ENCODE measurements at places on chromosomes 1 and 21.
A peak's percentile ranks its signal among the peaks of the same experiment; 100 is the strongest.

- no peak for DNase-seq
- no peaks in the 10 kb centered on the region for H3K27me3 ChIP-seq
- no peaks in the 10 kb centered on the region for H3K4me1 ChIP-seq
- no peaks in the 10 kb centered on the region for H3K36me3 ChIP-seq
Observed at GRCh38 chr21:27421654-27422053, 454.8 kb upstream of the ADAMTS5 start.

- H3K4me3 ChIP-seq = no peak overlapping the region
- no peak overlapping the region for H3K27ac ChIP-seq
- no peaks in the 10 kb centered on the region for H3K4me1 ChIP-seq
- no peaks in the 10 kb centered on the region for H3K27me3 ChIP-seq
- no peak for DNase-seq
Observed at GRCh38 chr1:224235813-224236493, 52.9 kb downstream of the DEGS1 start.

DNA sequence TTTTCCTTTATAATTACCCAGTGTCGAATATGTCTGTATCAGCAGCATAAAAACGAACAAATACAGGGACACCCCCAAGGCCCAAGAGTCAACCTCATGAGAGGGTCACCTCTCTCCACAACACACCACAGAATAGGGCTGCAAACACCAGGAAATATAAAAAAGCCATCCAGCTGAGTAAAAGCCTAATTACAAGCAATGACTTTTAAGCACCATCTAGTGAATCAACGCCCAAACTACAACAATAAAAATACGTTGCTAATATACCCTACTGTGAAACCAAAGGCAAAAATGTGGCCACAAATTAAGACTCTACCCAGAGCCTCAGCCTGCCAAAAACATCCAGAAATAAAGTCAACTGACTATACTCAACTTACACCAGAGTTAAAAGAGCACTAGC lies 817.9 kb upstream of the NEGR1 start:
- H3K4me3 ChIP-seq = no peak overlapping the region
- H3K36me3 ChIP-seq = no peaks in the 10 kb centered on the region
- no peak overlapping the region for H3K27ac ChIP-seq
- no peak for DNase-seq
- no peaks in the 10 kb centered on the region for H3K27me3 ChIP-seq

DNA sequence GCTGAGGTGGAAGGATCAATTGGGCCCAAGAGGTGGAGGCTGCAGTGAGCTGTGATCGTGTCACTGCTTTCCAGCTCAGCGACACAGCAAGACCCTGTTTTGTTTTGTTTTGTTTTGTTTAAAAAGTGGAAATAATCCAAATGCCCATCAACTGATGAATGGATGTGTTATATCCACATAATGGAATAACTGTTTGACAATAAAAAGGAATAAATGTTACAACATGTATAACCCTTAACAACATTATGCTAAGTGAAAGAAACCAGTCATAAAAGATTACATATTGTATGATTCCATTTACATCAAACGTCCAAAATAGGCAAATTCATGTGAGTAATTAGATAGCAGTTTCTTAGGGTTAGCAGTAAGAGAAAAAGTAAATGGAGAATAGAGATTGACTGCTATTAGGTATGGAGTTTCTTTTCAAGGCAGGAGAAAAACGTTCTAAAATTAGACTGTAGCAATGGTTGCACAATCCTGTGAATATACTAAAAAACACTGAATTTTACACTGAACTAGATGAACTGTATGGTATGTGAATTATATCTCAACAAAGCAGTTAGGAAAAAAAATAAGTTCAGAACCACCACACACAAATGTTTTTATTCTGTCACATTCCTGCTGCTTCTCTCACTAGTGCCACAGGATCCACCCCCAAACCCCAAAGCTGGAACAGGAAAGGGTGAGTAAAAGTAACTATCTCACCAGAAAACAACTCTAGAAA lies 15.7 kb downstream of the FOXJ3 start:
- no peaks in the 10 kb centered on the region for H3K27me3 ChIP-seq
- peaks cover 48% of the 10 kb centered on the region for H3K4me1 ChIP-seq
- DNase-seq = no peak
- H3K27ac ChIP-seq = peak overlapping the region; percentile 62

DNA sequence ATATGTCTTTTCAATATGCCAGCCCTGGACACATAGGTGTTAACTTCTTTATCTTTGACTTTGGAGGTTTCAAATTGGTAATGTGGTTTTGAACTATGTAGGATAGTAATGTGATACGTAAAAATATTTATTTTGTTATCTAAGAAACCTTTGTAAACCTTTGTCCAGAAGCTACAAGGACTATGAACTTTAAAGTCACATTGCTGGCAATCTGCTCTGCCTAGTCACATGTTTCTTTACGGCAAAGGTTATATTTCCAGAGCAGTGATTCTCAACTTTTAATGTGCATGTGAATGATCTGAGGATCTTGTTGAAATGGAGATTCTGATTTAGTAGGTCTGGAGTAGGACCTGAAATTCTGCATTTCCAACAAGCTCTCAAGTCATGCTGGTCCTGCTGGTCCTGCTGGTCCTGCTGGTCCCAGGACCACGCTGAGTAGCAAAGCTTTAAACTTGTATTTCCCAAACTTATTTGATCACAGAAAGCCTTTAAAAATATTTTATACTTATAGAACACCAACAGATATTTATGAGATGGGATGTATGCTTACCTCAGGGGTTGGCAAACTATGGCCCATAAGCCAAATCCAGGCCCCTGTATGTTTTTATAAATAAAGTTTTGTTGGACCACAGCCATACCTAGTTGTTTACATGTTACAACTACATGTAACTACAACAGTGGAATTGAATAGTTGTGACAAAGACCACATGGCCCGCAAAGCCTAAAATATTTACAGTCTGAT lies 57.9 kb upstream of the QSOX1 start:
- no peak for DNase-seq
- H3K27ac ChIP-seq = no peak overlapping the region
- H3K4me1 ChIP-seq = no peaks in the 10 kb centered on the region
- no peaks in the 10 kb centered on the region for H3K27me3 ChIP-seq
- peaks cover 77% of the 10 kb centered on the region for H3K36me3 ChIP-seq
- no peak overlapping the region for H3K4me3 ChIP-seq

DNA sequence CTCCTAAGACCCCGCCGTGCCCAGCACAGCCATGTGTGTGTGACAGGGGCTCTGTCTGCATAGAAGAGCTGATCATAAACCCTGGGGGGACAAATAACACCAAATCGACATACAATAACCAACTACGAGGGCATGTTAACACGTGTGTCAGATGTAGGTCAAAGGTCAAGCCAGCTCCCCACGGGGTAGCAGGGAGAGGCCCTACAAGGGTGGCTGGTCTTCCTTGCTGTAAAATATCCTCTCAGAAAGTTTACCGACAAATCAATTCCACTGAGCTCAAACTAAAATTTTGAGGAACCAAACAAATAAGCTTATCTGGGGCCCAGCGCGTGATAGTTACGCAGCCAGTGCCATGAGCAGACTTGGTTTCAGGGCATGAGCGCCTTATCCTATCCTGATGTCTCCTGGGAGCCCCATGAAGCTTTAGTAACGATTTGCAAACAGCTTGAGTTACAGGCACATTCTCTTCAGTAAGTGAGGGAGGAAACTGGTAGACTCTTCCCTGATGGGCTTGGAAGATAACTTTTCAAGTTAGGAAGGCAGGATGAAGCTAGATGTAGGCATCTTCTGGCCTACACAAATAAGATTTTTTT lies 2.7 kb upstream of the TMPRSS3 start:
- no peak for DNase-seq
- H3K27me3 ChIP-seq = no peaks in the 10 kb centered on the region
- peak overlapping the region; percentile 18 for H3K27ac ChIP-seq
- no peaks in the 10 kb centered on the region for H3K36me3 ChIP-seq
- H3K4me3 ChIP-seq = no peak overlapping the region
- peaks cover 26% of the 10 kb centered on the region for H3K4me1 ChIP-seq

DNA sequence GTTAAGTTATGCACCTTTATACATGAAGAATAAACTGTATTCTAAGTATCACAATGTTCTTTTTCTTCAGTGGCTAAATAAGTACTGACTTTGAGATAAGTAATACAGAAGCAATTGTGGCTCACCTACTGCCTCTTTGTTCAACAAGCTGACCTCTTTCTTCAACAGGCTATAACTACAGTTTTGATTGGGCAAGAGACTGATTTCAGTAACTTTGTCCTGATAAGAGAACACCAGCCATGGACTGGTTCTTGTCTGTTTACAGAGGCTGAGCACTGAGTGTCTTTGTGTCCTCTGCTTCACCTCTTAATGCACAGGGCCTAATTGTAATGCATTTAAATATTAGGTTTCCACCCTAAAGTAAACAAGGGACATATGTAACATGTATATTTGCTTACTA lies 34.6 kb upstream of the PDE4B start:
- DNase-seq = no peak
- H3K4me3 ChIP-seq = no peak overlapping the region
- no peaks in the 10 kb centered on the region for H3K36me3 ChIP-seq
- H3K27me3 ChIP-seq = no peaks in the 10 kb centered on the region
- H3K4me1 ChIP-seq = no peaks in the 10 kb centered on the region

GRCh38 chr21:46517361-46517760 lies 58.7 kb downstream of the DIP2A start:
- H3K4me3 ChIP-seq = no peak overlapping the region
- DNase-seq = no peak
- H3K36me3 ChIP-seq = peaks cover 13% of the 10 kb centered on the region
- no peak overlapping the region for H3K27ac ChIP-seq
- H3K27me3 ChIP-seq = no peaks in the 10 kb centered on the region

DNA sequence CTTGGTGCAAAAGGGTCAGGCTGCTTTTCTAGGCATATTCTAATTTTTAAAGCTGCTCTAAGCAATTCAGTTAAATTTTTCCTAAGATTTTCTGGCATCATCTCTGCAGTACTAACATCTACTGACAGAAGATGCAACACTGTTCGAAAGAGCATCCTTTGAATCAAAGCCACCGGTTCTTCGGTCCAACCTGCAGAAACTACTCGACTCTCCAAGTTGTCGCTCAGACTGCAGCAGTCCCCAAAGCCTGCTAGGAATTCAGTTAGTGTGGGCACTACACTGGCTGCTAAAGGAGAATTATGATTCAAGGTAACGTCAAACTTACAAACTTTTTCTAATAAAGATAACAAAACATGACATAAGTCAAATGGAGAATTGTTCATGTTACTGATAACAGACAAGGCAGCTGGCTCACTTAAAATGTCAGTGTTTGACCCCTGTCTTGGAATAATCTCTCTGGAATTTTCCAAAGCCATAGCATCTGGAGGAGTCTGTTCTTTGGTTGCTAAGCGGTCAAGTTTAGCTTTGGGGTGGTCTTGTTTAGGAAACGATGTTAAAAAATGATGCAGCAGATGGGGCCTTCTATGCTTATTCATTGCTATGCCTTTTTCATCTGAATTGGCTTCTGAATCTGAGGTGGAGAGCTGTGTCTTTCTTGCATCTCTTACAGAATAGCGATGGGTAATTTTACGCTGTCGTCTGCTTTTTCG lies 56.9 kb downstream of the LYST start:
- no peak overlapping the region for H3K27ac ChIP-seq
- H3K4me1 ChIP-seq = no peaks in the 10 kb centered on the region
- DNase-seq = no peak
- H3K4me3 ChIP-seq = no peak overlapping the region

DNA sequence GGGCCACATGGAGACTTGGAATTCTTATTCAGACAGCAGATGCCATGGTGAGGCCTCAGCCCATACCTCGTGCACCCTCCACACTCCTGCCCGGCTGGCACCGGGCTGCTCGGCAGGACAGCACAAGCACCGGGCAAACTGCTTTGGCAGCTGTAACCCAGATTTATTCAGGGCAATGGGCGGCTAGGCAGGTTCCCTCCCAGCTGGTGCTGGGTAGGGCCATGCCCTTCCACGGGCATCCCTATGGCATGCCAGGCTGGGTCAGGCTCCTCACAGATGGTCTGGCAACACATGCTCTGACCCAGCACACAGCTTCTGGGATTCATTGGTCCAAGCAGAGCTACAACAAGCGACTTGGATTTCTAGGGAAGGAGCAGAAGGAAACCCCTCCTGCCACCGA lies 53.4 kb downstream of the ATP1A1 start:
- H3K36me3 ChIP-seq = no peaks in the 10 kb centered on the region
- no peak overlapping the region for H3K4me3 ChIP-seq
- no peaks in the 10 kb centered on the region for H3K27me3 ChIP-seq
- no peak overlapping the region for H3K27ac ChIP-seq
- no peak for DNase-seq

DNA sequence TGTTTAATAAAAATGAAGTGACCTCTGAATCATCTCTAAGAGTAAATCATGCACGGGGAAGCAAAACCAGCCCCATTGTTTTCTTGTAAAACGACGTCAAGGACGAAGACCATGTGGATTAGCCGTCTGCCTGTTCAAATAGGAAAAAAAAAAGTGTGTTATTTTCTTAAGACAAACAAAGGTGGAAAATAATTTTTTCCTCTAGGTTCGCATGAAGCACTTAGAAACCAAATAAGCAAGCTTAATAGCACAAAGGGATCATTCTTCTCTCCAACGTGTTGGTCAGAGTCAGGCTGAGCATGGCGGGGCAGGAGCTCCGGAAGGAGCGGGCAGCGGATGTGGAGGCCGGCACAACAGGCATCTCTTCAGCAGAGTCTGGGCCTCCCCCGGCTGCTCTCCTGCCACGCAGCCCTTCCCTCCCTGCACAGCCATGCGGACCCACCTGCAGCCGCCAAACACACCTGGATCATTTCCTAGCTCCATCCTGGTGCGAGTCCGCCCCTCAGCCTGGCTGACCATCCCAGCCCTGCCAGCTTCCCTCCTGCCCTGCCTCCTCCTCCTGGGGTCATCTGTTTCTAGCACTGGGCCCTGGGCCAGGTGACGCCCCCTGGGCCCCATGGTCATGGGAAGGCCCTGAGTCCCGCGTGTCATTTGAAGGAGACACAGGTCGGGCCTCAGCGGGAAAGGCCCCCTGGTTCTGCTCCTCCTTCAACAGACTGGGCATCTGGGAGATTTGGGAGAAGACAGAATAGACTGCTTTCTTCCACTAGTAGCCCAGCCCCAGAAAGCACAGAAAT lies 40.2 kb downstream of the MX1 start:
- H3K4me3 ChIP-seq = no peak overlapping the region
- H3K36me3 ChIP-seq = no peaks in the 10 kb centered on the region
- no peak overlapping the region for H3K27ac ChIP-seq

DNA sequence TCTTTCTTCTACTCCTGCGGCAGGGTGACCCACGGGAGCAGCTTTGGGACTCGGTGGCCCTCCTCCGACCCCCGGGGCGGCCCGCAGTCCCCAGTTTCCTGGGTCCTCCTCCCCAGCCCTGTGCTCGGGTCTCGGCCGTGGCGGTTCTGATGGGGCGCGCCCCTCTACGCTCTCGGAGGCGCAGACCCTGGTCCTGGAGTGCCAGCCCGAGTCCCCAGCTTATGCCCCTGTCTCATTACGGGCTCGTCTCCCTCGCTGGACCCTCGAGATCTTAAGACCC lies 430 bp downstream of the BTG2 start:
- DNase-seq = no peak
- H3K4me1 ChIP-seq = peaks cover 39% of the 10 kb centered on the region
- H3K27ac ChIP-seq = peak overlapping the region; percentile 99
- no peaks in the 10 kb centered on the region for H3K27me3 ChIP-seq
- peak overlapping the region; percentile 71 for H3K4me3 ChIP-seq
- H3K36me3 ChIP-seq = peaks cover 45% of the 10 kb centered on the region

GRCh38 chr1:1047963-1048362 lies 26.1 kb downstream of the RNF223 start:
- no peaks in the 10 kb centered on the region for H3K36me3 ChIP-seq
- H3K4me1 ChIP-seq = no peaks in the 10 kb centered on the region
- H3K27ac ChIP-seq = no peak overlapping the region
- H3K27me3 ChIP-seq = no peaks in the 10 kb centered on the region
- no peak for DNase-seq
- H3K4me3 ChIP-seq = no peak overlapping the region

- H3K27me3 ChIP-seq = no peaks in the 10 kb centered on the region
- H3K27ac ChIP-seq = no peak overlapping the region
- DNase-seq = no peak
- no peaks in the 10 kb centered on the region for H3K36me3 ChIP-seq
- H3K4me1 ChIP-seq = no peaks in the 10 kb centered on the region
Observed at GRCh38 chr1:175579956-175580750, 163.2 kb downstream of the TNR start.

All from effector memory CD4-positive, alpha-beta T cell (primary cell).